T-helper 2 cell (primary cell): ENCODE measurements at places on chromosomes 5 and 9.

- DNase-seq = no peak
Measured at GRCh38 chr9:98678244-98678842, 30.4 kb downstream of the GABBR2 start.

DNA sequence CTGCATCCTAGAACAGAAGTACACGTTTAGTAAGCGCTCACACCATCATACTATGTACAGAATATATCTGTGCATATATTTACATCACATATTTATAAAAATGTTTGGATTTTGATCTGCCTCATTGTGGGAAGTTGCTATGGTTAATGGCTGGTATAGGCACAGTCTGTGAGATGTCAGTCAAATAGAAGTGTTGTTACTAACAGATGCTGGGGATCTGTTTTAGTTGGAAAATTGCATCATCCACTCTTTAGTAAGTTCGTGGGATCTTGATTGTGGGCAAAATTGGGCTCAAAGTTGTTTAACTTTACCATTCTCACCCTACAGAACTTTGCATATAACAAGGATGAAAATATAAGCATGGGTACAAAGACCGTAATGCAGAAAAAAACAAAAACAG lies 76.4 kb upstream of the DPYSL3 start:
- DNase-seq = no peak

DNA sequence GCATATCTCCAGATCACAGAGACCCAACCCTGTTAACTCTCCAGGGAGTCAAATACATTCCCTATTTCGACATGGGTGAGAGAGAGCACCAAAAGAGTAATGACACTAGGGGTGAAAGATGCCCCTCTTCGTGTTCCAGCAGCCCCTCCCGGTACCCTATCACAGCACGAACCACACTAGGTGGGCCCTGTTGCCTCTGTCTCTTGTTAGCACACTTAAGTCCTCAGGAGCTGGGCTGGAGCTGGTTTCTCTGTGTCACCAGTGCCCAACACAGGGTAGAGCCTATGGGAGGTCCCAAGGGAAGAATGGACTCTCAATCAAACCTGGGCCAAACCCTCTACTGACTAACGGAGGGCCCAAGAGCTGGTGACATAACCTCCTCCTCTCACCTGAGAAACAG lies 1.2 kb downstream of the CDK20 start:
- DNase-seq = no peak

- no peak for DNase-seq
Measured at GRCh38 chr5:14598225-14598624, 16.6 kb downstream of the OTULINL start.

GRCh38 chr5:72202331-72202825 lies 95.1 kb downstream of the MAP1B start:
- DNase-seq = no peak

DNA sequence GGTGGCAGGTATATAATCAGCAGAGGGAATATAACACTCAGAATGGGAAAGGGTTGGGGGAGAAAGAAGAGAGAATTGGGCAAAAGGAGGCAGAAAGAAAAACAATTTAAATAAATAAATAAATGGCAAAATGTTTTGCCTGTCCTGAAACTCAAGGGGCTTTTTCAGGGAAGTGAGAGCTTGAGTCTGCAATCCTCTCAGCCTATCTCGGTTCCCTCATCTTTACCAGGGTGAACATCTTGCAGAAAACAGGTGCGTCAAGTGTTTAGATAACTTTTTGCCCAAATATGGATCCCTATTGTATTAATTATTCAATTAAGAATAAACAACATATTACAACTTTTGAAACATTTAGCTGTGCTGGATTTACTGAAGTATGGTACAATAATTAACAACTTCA lies 343.0 kb upstream of the EDIL3 start:
- no peak for DNase-seq

GRCh38 chr5:105413406-105413990 lies 1850.9 kb upstream of the NUDT12 start:
- no peak for DNase-seq

DNA sequence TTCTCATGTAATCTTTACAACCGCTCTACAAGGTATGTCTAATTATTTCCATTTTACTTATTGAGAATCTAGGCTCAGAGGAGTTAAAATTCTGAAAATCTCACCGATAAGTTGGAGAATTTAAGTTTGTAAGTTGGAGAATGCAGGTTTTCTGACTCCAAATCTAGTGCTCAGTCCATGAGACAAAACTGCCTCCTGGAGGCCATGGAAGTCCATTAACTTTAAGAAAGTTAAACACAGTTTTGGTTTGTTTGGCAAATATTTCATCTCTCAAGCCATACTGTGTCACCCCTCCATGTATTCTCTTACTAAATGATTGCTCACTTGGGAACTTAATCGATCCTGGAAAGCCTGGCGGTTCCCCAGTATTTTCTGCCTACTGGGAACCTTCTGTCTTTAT lies 52.6 kb downstream of the INIP start:
- DNase-seq = no peak

DNA sequence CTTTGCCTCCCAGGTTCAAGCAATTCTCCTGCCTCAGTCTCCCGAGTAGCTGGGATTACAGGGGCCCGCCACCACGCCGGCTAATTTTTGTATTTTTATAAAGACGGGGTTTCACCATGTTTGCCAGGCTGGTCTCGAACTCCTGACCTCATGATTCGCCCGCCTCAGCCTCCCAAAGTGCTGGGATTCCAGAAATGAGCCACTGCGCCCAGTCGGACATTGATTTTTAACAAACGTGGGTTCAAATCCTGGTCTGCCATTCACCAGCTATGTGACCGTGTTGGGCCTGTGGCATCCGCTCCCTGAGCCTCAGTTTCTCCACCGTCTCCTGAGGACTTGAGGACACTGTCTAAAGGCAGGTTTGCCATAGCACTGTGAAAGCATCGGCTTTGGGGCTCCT lies 41.8 kb upstream of the NEK6 start:
- no peak for DNase-seq

GRCh38 chr5:139108063-139108824 lies 89.9 kb downstream of the SIL1 start:
- no peak for DNase-seq

- no peak for DNase-seq
Measured at GRCh38 chr5:84683594-84683993, 298.9 kb upstream of the EDIL3 start.

GRCh38 chr9:82957529-82958379 lies 105.2 kb downstream of the RASEF start:
- no peak for DNase-seq

GRCh38 chr9:133379153-133380086 lies 3.3 kb downstream of the STKLD1 start:
- DNase-seq = no peak

DNA sequence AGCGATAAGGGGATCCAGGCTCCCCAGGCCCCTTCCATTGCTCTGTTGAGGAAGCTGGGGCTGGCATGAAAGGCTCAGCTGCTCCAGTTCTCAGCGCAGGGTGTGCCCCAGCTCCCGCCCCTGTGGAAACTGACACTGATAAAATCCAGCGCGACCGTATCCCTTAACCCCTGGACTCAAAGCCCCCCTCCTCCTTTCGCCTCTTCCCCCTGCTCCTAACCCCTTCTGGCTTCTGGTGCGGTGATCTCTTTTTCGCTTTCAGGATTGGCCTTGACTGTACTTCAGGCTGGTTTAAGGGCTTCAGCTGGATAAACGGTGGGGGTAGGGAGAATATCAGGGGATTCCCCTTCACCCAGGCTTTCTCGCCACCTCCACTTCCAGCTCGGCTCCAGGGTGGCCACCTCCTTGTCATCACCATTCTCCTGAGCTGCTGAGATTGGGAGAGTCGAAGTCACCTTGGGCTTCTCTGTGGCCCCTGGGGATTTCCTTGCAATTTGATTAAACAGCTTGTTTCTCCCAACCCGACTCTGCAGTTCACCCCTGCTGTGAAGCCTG lies 843 bp downstream of the BSPRY start:
- DNase-seq = no peak

- DNase-seq = no peak
Measured at GRCh38 chr9:112048924-112049691, 126.0 kb downstream of the SUSD1 start.

DNA sequence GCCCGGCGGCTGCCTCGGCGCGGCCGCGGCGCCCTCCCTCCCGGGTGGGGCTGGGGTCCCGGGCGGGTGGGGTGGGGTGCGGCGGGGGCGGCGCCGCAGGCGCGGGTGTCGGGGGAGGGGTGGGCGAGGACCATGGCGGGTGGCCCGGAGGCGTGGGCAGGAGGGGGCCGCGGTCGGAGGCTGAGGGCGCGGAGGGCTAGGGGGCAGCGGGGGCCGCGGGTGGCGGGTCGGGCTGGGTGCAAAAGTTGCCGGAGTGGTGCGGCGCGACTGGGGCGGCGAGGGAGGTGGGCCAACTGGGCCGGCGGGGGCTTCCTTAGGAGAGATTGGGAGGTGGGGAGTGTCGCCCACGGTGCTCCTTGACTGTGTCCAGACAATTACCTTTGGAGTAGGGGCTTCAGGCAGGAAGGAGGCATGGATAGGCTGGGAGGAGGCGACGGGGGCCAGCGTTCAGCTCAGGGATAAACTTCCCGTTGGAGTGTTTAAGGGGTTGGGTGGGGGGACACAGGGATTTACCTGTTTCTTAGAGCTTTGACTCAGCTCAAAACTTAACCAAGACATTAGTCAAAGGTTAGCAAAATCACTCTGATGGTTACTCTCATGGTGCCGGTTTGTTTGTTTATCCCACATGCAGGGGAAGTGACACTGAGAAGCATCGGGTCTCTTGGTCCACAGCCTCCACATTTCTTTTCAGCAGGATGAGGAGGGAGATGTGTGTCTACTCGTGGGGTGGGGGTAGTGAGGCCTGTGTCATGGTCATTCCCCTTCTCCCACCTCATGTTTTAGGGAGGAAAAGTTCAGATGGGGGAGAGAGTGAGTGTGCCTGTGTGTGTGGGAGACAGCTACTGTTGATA lies 859 bp downstream of the CSNK1G3 start:
- DNase-seq = peak; percentile 56

- DNase-seq = no peak
Measured at GRCh38 chr9:95609426-95609825, 92.7 kb upstream of the PTCH1 start.

DNA sequence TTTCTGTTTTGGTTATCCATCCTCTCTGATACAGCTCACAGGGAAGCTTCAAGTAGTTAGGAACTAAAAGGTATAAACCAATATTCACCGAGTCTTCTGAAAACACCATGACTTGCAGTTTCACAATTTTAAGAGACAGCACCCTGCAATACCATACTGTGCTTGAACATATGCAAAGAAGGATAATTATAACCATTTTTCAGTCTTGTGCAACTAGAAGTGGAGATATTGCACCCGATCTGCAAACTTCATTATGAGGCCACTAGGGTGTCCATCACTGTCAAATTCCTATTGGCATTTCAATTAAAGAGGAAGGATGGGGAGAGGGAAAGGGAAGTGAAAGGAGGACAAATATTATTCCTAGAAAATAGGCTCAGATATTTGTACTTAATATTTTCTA lies 32.4 kb upstream of the CEP120 start:
- DNase-seq = no peak

DNA sequence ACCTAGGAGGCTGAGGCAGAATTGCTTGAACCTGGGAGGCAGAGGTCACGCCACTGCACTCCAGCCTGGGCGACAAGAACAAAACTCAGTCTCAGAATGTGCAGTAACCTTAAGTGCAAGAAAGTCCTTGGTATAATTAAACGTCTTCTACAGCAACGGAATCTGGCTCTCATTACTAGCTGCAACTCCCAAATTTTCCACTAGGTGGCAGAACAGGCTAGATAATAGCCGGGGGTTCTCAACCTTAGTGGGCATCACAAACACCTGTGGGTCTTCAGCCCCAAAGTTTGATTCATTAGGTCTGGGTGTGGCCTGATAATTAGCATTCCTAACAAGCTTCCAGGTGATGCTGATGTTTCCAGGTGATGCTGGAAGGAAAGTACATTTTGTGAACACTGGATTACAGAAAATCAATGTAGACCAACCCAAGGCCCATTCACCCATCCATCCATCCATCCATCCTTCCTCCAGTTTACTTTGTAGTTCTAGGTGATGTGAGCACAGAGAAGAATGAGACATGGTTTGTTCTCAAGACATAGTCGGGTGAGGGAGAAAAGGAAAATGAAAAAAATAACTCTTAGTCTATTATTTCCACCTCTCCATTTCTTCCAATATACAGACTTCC lies 37.3 kb downstream of the FBXW2 start:
- DNase-seq = peak; percentile 38

- DNase-seq = no peak
Measured at GRCh38 chr9:19992556-19992955, 203.7 kb upstream of the SLC24A2 start.

GRCh38 chr9:31334837-31335528 lies 1049.5 kb upstream of the ACO1 start:
- DNase-seq = peak; percentile 19

DNA sequence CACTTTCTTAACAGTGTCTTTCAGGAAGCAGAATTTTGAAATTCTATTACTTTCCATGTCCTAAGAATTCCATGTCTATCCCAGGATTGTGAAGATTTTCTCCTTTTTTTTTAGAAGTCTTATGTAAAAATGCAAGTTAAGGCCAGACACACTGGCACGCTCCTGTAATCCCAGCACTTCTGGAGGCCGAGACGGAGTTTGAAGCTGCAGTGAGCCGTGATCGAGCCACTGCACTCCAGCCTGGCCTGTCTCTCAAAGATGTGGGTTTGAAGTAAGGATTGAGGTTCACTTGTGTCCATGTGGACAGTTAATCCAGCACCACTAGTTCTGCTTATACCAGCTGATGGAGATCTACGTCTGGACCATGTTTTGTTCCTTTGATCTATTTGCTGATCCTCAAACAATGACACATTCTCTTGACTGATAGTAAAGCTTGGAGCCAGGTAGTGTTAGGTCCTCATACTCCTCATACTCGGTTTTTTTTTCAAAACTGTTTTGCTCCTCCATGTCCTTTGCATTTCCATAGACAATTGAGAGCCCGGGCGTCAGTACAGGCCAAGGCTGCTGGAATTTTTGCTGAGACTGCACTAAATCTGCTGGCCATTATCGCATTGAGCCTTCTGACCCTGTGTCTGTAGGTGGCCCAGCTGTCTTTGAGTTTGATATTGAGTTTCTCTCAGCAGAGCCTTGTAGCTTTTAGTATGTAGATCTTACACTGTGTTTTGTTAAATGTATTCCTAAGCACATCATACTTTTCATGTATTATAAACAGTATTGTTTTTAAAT lies 53.4 kb upstream of the CACNA1B start:
- DNase-seq = no peak

- no peak for DNase-seq
Measured at GRCh38 chr5:101917166-101917565, 378.9 kb downstream of the SLCO4C1 start.
